NB4 (cell line): ENCODE measurements at places on chromosomes 16 and 17.

DNA sequence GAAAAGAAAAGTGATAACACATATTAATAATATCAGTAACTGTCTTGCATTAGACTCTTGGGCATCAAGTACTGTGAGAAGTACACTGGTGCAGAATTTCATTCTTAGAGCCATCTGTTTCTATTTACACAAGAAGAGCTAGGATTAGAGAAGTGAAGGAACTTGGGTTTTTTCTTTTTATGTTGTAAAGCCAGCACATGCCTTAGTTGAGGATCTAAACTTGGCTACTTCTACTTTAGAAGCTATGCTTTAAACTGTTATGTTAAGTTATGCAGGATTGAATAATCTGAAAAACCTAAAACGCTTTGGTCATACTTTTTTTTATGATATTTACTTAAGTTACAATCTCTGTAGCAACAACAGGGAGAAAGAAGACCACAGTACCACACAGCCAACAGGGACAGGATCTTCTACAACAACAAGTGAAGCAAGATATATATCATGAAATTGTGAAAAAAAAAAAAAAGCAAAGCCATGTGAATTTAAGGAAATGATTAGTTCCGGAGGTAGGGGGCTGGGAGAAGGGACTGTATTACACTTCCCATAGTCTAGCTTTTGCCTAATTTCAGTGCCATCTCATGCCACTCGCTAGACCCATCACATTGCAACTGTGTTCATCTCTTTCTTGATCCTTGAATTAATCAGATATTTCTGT, 305.1 kb upstream of the GOT2 start:
- no peak for DNase-seq

DNA sequence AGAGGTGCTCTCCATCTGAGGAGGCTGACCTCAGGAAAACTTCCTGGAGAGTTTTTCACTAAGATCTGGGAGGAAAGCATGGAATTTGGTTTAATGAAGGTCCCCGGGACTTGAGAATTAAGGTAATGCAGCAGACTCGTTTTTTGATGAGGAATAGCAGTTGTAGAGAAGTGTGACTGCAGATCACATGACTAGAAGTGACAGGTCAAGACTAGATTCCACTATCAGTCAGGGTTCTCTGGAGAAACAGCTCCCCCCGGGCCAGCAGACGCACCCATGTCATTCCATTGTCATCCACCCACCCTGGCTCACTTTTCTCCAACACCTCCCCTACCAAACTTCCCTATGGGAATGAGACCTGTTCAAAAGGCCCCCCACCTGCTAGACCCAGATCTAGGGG, 1.9 kb upstream of the DHRS13 start:
- no peak for DNase-seq

- DNase-seq, result no peak
Observed at GRCh38 chr16:86901483-86901882, 323.1 kb downstream of the FOXL1 start.

GRCh38 chr17:37698132-37698910, 46.5 kb downstream of the HNF1B start:
- DNase-seq, result peak; percentile 28

DNA sequence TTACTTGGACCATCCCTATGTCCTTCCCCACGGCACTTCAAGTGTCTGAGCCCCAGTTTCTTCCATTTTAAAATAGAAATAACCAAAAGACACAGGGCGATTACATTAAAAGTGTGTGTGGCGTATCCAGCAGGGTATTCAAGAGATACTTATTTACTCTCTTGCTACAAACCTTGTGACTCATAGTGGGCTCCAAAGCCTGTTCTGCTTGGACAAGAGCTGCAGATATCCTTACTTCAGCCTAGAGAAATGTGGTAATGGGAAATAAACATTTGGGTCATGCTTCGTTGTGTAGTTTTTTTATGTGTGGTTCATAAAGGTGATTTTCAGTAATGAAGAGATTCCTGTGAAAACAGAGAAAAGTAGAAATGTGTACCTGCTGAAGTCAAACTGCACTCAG, 288.9 kb upstream of the CDH11 start:
- DNase-seq, result no peak

DNA sequence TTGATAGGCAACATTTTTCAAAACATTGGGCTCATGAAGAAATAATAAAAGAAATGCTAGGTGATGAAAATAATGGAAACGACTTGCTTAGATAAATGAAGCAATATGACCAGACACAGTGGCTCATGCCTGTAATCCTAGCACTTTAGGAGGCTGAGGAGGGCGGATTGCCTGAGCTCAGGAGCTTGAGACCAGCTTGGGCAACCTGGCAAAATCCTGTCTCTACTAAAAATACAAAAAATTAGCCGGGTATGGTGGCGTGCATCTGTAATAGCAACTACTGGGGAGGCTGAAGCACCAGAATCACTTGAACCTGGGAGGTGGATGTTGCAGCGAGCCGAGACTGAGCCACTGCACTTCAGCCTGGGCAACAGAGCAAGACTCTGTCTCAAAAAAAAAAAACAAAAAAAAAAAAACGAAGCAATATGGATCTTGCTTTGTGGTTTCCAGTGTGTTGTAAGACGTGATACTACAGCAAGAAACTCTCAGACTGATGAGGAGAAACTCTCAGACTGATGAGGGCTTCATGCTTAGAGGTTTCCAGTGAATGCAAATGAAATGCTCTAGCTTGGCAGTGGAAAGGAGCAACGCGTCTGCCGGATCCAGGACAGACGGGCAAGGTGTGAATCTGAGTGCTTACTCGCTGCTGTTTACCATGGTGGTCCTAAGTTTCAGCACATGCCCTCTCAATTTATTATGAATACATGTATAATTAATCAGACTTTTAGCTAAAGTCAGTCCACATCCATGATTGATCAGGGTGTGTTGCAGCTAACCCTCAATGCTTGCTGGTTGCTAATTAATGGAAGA, 11.5 kb upstream of the IGF2BP1 start:
- no peak for DNase-seq

GRCh38 chr17:37671824-37672547, 28.7 kb upstream of the DDX52 start:
- no peak for DNase-seq

DNA sequence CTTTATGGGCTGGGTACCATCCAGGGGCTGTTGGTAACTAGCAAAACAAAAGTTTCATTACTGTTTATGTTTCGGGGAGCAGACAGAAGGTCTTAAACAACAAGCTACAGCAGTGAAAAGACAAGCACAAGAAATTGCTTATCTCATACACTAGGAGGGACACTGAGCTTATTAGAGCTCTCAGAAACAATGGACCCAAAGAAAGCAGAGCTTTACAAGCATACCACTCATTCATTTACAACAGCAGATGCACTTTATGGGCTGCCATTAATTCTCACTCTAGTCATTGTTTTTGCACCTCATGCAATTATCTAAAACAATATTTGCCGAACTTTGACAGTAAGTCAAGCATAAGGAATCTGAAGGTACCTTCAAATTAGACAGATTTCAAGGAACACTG, 10.0 kb downstream of the KRT16 start:
- no peak for DNase-seq

GRCh38 chr16:28162326-28162877, 49.4 kb downstream of the XPO6 start:
- no peak for DNase-seq
